Stimulated activated CD8-positive, alpha-beta memory T cell treated with anti-CD3 and anti-CD28 coated beads, Interleukin-15, amount 100 ng/mL, for 48 hours (primary cell): ENCODE measurements at places on chromosomes 3 and 15.

DNA sequence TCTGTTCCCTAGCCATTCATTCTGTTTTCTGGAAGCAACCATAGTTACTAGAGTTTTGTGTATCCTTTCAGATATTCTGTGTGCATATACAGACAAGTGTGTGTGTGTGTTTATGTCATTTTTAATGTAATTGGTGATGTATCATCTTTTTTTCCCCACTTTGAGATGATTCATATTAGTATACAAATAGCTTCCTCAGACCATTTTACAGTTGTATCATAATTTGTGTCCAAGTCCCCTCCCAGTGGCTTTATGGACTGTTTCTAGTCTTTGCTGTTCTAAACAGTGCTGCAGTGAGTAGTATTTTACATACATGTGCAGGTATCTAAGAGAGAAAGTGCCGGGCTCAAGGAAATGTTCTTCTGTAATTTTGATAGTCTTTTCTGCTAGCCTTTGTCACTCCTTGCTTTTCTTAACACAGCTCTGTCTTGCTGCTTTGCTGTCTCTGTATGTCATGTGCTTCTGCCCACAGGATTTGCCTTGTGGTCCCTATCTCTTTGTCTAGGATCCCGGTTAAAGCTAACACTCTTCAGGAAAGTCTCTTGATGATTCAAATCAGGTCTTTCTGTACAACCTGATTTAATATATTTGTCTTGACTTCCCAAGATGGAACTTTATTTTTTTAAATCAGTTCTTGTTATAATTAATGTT lies 31.5 kb upstream of the FBXL22 start:
- no peak for DNase-seq

DNA sequence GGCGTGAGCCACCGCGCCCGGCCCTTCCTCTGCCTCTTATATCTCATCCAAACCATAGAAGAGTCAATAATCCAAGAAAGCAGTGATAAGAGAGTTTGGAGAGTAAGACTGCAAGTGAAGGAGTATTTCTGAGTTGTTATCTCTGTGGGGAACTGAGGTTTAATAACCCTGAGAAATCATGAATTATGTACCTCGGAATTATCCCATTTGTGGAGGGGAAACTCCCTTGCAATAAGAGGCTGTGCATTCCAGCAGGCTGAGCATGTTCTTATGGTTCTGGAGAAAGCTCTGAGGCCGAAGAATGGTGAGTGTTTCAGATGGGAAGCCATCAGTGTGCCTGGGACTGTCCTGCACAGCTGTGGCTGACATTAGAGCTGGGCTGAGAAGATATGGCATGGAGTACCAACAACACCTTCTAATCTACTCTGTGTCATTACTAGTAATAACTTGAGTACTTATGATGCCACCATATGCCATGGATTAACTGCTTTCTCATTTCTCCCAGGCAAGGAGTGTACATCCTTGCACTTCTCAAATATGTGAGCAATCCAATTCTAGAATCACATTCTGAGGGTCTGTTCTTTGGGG lies 31.4 kb upstream of the NOX5 start:
- no peak for DNase-seq

- DNase-seq = no peak
Measured at GRCh38 chr15:36905908-36906307, 194.4 kb downstream of the MEIS2 start.

GRCh38 chr3:107969525-107969924 lies 121.3 kb downstream of the CD47 start:
- no peak for DNase-seq

- peak; percentile 74 for DNase-seq
Measured at GRCh38 chr3:142595951-142596725, at the start of gene PLS1. Gene PLS1 (plus strand): TSS chr3:142596393. CDS start chr3:142664238, 67,845 bp downstream.

GRCh38 chr3:154987846-154988245 lies 92.3 kb upstream of the MME start:
- DNase-seq = no peak

- DNase-seq = no peak
Measured at GRCh38 chr15:68542348-68542747, 36.4 kb upstream of the CORO2B start.

GRCh38 chr3:71511037-71511436 lies 72.5 kb downstream of the FOXP1 start:
- DNase-seq = no peak

- DNase-seq = no peak
Measured at GRCh38 chr3:188421151-188421821, 267.3 kb downstream of the LPP start.

DNA sequence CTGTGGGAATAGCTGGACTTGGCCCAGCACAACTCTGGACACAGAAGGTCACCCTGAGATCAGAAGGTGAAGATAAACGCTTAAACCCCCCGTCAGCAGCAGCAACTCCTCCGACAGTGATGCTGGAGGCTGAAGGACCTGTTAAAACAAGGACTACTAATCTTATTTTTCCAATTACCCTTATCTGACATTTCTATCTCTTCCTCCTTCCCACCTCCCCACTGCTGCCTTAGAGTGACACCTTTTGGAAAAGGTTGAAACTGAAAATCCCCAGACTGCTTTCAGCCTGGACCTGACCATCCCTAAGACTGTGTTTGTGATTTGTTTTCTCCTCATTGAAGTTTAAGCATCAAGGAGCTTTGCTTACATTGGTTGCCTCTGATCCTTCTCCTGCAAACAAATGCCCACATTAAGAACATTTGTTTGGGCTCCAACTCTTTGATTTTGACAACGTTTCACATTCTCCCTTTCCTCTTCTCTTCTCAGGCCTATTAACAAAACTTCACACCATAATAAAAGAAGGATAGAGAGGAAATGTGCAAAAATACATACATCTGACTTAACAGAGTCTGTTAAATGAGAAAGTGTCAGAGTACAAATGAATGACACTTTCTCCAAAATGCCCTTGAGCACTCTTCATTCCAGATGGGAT lies 410.6 kb upstream of the WNT5A start:
- DNase-seq = no peak

- DNase-seq = no peak
Measured at GRCh38 chr15:47918877-47919276, 201.6 kb downstream of the SEMA6D start.

GRCh38 chr3:182323126-182323700 lies 470.1 kb upstream of the ATP11B start:
- no peak for DNase-seq

GRCh38 chr3:10602769-10603768 lies 97.7 kb upstream of the ATP2B2 start:
- DNase-seq = peak; percentile 32

GRCh38 chr3:55622116-55622515 lies 135.0 kb upstream of the WNT5A start:
- DNase-seq = no peak

GRCh38 chr3:140545756-140546155 lies 132.1 kb upstream of the TRIM42 start:
- DNase-seq = no peak

GRCh38 chr3:117708601-117709000 lies 999.0 kb downstream of the TUSC7 start:
- no peak for DNase-seq

GRCh38 chr3:183878071-183878470 lies 6.6 kb downstream of the PARL start:
- DNase-seq = no peak

DNA sequence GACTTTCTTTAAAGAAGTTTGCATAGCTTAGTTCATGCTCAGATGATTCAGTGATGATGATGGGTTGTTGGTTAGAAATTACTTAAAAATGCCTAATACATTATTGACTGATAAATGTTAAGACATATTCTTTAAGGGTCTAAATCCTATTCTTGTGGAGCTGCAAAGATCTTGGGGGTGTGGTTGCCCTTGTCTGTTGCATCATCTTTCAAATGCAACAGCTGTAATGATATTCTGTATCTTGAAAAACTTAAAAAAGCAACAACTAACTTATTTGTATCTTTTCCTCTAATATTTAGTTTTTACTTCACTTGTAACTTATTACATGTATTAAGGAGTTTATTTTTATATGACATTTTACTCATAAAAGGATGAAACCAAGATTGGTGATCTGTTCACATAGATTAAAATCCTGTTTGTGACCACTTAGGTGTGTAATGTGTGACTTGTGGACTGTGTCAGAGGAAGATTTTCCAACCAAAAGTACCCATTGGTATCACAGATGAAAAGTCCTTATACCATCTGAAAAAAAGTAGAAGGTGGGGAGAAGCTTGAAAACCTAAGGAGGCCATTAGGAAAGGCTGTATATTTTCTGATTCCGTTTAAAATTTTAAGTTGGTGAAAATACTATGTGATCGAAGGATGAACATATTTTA lies 142.8 kb downstream of the IGF1R start:
- no peak for DNase-seq

DNA sequence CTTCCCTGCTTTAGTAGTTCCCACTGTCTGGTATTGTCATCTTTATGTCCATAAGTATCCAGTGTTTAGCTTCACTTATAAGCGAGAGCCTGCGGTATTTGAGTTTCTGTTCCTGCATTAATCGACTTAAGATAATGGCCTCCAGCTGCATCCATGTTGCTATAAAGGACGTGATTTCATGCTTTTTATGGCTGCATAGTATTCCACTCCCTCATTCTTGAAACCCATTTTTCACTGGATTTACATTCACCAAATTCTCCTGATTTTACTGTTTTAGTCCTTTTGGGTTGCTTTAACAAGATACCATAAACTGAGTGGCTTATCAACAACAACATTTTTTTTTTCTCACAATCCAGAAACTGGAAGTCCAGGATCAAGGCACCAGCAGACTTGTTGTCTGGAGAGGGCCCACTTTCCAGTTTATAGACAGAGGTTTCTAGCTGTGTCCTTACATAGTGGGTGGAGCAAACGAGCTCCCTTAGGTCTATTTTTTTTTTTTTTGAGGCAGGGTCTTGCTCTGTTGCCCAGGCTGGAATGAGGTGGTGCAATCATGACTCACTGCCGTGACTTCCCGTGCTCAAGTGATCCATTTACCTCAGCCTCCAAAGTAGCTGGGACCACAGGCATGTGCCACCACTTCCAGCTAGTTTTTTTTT lies 6.1 kb upstream of the TICRR start:
- no peak for DNase-seq

DNA sequence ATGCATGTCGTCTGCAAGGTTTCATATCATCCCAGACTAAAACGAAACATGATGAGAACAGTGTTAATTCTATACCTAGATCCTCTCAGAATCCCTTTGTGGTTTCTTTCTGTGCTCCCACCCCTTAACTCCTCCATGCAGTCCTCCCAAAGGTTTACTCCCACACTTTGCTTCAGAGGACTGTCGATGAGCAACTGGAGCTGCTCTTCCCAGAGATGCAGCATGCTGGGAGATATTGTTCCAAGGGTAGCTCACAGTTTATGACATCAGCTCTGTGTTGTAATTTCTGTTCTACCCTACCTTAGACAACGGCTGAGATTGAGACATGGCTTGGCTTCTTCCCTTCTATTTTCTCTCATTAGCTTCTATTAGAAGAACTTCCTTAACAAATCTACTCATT lies 313.0 kb upstream of the COL8A1 start:
- no peak for DNase-seq

DNA sequence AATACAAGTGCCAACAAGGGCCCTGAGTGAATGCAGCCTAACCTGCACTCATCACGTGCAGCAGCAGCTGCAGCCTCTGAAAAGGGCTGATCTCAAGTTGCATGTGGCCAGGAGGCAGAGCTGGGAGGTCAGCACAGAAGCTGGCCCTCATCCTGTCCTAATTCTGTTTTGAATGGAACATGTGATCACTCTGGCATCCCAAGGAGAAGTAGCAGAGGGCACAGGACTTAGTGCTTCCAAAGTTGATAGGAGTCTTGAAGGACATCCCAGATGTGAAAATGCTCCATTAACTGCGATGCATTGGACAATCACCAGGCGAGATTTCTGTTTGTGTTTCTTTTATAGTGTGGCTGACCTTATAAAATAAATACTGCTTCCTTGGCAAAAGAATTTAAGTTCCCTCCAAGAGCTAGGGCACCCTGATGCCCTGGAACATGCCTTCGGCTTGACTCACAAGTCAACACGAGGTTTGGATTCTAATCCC lies 31.6 kb upstream of the STAG1 start:
- no peak for DNase-seq

GRCh38 chr3:56940976-56941375 lies 119.5 kb upstream of the SPATA12 start:
- no peak for DNase-seq

- no peak for DNase-seq
Measured at GRCh38 chr3:48187579-48188265, 495 bp downstream of the CDC25A start.

DNA sequence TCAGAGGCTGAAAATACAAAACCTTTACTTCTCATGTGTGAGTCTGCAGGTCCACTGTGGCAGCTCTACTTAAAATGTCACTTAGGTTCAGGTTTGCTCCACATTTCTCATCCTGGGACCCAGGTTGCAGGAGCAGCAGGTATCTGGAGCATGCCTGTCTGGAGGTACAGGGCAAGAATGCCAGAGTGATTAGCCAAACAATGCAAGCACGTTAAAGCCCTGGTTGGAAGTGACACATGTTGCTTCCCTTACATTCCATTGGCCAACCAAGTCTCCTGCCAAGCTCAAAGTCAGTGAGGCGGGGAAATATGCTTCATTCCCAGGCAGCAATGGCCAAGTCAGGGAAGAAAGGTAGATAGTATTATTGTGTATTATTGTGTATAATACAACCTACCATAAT lies 76.8 kb upstream of the ARL6 start:
- DNase-seq = no peak

DNA sequence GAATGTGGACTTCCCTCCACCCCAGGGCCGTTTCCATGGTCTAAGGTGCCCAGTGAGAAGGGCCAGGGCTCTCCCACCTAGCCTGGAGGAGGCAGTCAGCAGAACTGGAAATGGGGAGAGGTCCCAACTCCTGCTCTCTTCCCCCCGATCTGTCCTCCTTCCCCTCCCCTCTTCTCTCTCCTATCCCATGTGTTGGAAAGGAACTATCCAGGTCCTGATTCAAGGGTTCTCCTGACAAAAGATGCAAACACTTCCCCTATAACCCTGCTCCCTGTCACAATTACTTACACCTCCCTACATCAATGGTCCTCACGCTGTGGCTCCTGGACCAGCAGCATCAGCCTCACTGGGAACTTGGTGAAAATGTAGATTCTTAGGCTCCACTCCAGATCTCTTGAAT lies 6.0 kb downstream of the CIB2 start:
- DNase-seq = no peak

DNA sequence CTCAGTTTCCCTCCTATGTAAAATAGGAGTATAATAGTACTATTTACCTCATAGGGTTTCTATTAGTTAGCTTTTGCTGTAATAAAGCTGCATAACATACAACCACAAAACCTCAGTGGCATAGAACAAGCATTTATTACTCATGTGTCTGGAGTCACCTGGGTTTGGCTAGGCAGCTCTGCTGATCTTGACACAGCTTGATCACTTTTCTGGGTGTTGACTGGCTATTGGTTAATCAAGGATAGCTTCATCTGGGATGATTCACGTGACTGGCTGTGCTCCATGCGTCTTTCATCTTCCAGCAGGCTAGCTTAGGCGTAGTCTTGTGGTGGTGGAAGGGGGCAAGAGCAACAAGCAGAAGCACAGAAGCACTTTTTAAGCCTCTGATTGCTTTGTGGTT lies 112.6 kb downstream of the SQOR start:
- DNase-seq = no peak
